Omental fat pad (tissue), 4 donors: ENCODE measurements at places on chromosomes 4 and X.

- DNase-seq = no peak
These were observed 255.0 kb upstream of the PITX2 start for GRCh38 chr4:110877778-110878370.

DNA sequence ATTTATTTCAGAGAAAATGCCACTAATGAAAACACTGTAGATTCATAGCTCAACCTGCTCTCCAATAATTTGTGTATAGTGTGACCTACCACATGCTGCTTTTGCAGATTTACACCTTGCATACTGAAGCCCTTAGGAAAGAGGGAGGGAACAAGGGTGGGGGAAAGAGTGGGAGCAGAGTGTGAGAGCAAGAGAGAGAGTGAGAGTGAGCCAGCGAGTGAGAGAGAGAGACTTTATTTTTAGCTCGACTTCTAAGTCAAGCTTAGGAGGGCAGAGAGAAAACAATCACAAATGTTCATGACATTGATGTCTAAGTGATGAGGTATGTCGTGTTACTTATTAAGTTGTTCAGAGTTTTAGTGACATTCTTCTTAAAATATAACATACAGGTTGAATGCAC lies 112.5 kb upstream of the HAND2 start:
- DNase-seq = no peak

- DNase-seq = no peak
These were observed 51.9 kb downstream of the NAA11 start for GRCh38 chr4:79273915-79274314.

GRCh38 chrX:77937291-77937690 lies 26.8 kb downstream of the ATP7A start:
- no peak for DNase-seq

DNA sequence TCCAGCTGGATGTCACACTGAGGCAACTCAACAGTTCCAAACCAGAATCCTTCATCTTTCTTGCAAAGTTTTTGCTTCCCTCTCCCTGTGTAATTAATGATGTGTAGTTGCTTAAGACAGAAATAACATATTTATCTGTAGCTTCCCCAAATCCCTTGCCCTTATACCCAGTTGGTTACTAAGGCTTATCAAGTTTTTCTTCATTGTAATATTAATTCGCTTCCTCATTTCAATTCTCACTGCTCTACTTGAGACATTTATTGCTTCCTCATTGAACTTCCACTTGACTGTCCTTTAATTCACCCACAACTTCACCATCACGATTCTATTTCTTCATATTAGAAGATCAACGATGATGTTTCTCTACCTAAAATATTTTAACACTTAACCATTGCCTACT lies 386.6 kb upstream of the CPEB2 start:
- DNase-seq = no peak

DNA sequence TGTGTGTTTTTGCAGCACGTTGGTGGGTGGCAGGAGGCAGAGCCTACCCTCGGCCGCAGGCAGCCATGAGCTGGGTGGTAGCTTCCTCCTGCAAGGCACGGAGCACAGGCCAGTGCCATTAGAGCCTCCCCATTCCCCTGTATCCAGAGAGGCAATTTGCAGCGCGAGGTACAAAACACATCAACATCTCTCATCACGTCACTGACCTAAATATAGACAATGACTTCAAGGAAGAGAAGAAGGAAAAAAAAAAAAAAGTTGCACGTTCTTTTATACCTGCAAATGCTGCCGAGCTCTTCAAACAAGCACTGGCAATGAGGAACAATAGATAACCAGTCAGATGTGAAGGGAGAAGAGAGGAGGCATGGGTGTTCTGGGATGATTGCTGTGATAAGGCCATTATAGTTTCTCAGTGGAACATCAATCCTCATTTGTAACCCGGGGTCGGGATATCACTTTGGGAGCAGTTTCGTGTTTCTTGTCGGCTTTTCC lies 159.9 kb downstream of the MGST2 start:
- no peak for DNase-seq

- no peak for DNase-seq
These were observed 928.1 kb downstream of the FAT4 start for GRCh38 chr4:126242679-126243390.

- DNase-seq = no peak
These were observed 29.0 kb upstream of the CCNG2 start for GRCh38 chr4:77127837-77128621.
